ENCODE measurements at places on chromosomes 4 and X.

GRCh38 chrX:101918751-101919150 lies 13.1 kb downstream of the ZMAT1 start:
- DNase-seq = no peak

GRCh38 chr4:148854203-148854602 lies 412.0 kb upstream of the NR3C2 start:
- no peak for DNase-seq

DNA sequence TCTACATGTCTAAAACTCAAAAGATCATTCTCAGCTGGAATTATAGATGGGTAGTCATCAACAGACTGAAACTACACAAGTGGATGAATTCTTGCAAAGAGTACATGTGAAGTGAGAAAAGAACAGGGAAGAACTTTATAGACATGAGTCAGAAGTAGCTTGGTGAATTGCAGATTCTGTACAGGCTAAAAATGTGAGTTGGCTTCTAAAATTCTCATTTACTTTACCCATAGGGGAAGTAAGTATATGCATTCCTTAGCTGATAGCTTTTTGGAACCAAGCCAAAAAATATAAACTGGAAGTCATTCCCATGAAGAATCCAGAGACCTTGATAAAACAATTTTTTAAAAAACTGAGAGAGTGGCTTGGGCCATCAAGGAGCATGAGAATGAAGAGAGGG lies 584.2 kb upstream of the FTHL17 start:
- no peak for DNase-seq

DNA sequence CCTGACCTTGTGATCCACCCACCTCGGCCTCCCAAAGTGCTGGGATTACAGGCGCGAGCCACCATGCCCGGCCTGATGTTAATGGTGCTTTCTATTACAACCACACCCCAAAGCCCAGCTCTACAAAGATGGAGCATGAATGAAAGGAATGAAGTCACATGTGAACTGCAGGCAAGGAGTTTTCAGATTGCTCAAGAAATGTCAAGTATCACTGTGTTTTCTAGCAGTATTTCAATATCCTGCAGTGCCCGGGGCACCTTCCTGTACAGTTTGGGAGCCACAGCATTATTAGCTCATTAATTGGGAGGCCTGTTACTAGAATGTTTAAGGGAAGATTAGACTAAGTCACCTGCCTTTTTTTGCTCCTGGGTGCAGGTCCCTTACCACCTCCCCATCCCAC lies 40.1 kb downstream of the PRIMPOL start:
- DNase-seq = no peak

DNA sequence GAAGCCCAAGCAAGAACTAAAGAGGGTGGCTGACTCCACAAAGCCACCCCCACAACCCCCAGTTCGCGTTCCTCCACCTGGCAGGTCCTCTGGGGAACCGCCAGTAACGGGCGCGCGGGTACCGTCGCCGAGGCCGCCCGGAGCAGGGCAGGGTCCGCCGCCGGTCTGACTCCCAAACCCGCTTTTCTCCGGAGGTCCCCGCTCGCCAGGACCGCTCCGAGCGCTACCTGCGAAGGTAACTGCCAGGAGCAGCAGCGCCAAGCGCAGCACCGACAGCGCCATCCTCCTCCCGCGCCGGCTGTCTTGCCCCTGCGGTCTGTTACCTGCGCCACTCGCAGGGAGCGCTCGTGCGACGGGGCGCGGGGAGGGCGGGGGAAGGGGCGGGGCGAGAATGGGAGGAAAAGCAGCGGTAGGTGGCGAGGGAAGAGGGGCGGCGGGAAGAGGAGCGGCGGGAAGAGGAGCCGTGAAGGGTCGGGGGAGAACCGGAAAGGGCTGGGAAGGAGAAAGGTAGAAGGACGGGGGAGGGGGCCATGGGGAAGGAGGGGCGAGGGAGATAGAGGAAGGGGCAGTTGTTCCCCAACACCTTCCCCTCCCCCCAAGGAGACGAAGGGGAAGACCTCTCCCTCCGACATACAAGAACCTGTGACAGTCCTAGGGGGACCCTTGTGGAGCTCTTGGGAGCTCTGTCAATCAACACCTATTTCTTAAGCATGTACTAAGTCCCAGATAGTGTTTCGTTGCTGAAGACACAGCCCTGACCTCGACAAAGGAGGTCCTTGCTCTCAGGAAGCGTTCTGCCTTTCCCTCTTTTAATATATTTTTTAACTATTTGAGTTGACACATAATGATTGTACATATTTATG lies at the start of gene SPINK2:
TSS of gene SPINK2 (minus strand) at position 321 of the 863 bp plus-strand sequence. CDS start at position 282, 39 bp downstream.
- peak; percentile 71 for DNase-seq

DNA sequence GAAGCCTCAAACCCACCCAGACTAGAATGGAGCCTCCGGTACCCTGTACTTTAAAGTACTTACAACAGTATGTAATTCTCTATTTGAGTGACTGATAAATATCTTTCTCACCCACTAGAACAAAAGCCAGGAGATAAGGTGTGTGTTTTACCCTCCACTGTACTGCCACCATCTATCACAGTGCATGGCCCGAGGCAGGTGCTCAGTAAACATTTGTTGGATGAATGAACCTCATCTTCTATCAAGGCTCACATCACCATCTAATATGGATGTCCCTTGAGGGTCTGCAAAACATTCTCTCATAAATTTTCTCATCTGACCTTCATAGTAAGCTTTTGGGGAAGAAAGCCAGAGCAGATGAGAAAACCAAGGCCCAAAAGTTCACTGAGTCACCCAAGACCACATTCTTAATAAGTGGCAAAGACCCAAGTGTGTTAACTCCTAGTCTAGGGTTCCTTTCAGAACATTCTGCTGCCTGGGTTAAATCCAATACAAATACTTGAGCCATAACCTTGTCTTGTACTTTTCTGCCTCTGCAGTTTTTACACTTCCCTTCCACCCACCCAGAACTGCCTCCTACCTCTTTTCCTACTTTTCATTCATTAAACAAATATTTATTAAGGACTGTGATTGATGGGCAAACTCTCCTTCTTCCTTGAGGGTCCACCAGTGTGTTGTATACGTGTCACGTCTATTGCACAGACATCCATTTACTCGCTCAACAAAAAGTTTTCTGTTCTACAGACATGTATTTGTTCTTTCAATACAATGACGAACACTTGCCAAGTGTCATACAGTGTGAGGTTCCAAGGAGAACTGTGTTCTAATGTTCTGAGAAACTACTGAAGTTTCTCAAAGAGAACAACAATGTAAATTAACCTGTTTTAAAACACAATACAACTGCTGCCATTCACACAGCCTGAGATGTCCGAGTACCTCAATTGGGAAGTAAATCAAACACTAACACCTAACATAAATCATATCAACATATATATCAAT lies 35.7 kb downstream of the APBB2 start:
- DNase-seq = no peak

DNA sequence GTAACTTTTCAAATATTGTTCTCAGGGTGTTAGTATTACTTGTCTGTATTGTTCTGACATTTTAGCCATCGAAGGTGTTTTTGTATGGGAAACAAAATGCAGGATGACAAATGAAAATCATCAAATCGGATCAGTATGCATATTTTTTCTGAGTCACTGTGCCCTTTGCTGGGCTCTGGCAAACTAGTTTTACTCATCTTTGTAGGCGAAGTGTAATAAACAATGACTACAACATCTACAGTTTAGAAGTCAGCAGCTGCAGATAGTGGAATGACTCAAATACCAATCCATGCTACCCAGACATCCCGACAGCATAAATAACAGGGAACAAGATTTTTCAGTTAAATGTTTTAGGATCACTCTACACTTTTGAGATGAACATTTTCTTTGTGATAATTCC lies 557.3 kb upstream of the TENM3 start:
- no peak for DNase-seq

GRCh38 chr4:163858515-163858914 lies 364.0 kb downstream of the TMA16 start:
- DNase-seq = no peak

GRCh38 chr4:79455216-79455615 lies 47.2 kb upstream of the GK2 start:
- no peak for DNase-seq

Measured in stimulated activated naive CD4-positive, alpha-beta T cell treated with Interleukin-2 at 50 U/mL for 16 hours (primary cell).